ENCODE measurements at places on chromosomes 7 and 10.

DNA sequence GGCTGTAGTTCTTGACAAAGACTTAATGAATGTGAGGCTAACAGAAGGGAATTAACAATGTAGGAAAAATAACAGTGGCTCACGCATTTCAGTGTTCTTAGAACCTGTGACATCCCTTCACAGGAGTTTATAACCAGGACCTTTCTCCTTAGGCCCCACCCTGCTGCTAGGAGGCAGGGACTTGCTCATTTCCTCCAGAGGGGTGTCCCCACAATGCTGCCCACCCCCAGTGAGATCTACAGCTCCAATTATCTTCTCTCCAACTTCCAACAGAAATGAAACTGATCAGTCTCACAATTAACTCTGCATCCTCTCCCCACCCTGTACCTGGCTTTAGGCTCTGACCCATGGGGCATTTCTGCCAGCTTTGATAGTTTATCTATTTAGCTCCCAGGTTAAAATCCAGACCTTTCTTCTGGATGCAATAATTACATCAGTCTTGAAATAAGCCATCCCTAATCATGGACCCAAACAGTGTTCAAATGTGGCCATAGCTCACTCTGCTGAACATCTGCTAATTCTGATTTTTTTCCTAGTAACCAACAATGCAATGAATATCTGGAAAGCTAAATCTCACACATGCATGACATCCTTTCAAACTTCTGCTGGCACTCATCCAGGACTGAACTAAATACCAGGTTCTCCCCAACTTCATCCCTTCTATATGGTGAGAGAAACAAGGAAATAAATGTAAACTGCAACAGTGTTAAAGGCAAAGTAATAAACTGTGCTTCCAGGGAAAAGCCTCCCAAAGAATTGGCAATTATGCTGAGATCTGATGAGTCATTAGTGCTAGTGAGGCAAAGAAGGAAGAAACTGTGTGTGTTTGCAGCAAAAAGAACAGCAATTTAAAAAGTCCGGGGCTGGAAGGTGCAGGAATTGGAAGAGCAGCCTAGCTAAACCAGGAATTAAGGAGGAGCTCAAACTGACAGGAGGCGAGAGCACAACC lies 64.6 kb downstream of the HERPUD2 start:
- DNase-seq = no peak

DNA sequence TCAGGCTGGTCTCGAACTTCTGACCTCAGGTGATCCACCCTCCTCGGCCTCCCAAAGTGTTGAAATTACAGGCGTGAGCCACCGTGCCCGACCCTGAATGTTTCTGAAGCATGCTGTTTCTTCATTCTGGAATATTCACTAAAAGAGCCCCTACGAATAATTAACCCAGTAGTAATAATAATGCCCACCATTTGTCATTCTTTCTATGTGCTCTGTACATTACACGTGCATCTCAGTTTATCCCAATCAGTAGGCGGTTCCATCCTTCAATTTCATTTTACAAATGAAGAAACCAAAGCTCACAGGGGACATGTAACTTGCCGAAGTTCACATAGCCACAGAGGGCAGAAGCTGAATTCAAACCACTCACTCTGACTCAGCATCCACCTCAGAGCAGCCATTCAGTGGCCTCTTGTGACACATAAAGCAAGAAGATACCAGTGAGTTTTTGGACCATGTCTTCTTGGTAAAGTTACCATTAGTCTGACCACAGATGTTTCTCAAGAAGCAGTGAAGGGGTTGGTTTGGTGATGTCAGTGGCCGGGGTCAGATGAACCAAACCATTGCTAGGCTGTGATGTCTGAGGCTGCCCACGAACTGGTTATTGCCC lies 71.9 kb upstream of the DUSP5 start:
- no peak for DNase-seq

DNA sequence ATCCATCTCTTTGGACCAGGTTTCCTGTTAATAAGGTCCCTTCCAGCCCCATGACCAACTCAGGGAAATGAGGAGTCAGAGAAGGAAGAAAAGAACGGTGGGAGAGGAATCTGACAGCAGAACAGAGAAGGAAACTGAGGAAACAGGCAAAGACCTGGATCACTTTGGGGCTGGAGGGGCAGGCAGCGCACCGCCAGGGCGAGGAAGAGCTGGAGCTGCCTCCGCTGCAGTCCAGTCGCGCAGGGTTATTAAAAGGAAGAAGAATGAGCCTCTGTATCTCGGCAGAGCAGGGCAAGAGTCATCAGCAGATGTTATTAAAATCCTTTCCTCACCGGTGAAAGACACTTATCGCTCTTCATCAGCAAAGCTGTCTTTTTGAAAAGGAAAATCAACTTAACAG lies 37.7 kb upstream of the R3HCC1L start:
- no peak for DNase-seq

- peak; percentile 17 for DNase-seq
These were observed 163.1 kb upstream of the NPVF start for GRCh38 chr7:25391295-25391861.

DNA sequence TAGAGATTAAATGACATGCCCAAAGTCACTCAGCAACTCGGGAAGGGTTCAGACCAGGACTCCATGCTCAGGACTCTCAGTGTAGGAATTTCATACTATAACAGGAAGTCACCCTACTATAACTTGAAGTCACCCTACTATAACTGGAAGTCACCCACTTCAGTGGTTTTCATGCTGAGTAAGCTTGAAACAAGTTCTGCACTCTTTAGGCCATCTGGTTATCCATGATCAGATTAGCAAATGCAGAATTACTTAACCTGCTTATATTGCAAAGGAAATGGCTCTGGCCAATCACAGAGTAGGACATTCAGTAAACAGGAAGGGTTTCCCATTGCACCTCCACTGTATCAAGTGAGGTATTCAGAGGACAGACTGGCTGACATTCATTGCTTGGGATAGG lies 1240.4 kb downstream of the GATA3 start:
- no peak for DNase-seq

DNA sequence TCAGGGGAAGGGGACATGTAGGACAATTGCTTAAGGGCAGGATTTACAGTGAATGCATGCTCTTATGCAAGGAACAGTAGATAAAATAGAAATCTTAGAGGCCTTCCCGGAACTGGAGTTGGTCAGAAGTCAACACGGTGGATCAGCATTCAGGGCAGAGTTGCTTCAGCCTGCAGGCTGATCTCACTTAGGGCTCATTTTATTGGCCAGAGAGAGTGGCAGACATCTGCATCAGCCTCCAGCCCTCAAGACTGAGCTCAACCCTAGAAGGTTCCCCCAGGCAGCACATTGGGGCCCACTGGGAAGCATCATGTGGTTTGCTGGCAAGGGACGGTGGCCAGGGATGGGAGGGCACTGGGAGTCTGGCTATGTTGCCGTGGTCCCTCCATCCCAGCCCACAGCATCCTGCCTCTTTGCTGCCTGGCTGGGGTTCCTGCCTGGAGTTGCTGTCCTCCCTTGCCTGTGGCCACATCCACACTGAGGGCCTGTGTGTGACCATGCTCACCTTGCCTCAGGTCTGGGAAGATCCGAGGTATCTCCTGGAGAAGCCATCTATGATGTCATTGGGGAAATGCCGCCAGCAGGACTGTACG lies 13.0 kb downstream of the SCART1 start:
- DNase-seq = no peak
